ENCODE measurements at places on chromosomes 13 and 19.

GRCh38 chr19:38952395-38953165 is 21.8 kb downstream of the MRPS12 start:
- no peak for DNase-seq

DNA sequence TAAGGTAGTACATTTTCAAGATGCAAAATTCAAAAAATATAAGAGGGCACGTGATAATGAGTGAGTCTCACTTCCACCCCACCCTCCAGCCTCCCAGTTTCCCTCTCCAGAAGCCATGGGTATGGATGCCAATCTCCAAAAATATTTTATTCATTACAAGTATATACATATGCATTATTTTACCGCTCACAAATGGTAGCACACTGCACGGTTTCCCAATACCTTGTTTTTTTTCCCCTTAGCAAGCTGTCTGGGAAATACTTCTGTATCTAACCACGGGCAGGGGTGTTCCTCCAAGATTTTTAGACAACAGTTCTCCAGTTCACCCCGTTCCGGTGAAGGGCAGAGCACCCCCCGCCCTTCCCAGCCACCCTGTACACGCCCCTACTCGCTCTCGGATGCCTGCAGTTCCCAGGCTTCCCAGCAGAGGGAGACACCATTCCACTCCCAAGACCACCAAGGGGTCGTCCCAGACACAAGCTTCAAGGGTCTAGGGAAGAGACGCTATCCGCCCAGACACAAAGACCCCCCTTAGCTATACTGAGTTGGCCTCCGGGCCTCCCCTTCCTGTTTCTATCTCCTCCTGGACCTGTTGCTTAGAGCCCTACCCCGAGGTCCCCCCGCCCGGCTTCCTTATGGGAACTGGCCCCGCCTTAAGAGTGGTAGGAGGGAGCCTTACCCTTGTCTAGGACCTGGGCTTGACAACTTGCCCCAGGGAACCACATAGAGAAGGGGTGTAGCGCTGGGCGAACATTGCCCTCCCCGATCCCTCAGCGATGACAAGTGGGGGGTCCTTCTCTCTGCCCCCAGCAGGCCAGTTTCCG is 1.1 kb upstream of the FXYD3 start:
- no peak for DNase-seq

DNA sequence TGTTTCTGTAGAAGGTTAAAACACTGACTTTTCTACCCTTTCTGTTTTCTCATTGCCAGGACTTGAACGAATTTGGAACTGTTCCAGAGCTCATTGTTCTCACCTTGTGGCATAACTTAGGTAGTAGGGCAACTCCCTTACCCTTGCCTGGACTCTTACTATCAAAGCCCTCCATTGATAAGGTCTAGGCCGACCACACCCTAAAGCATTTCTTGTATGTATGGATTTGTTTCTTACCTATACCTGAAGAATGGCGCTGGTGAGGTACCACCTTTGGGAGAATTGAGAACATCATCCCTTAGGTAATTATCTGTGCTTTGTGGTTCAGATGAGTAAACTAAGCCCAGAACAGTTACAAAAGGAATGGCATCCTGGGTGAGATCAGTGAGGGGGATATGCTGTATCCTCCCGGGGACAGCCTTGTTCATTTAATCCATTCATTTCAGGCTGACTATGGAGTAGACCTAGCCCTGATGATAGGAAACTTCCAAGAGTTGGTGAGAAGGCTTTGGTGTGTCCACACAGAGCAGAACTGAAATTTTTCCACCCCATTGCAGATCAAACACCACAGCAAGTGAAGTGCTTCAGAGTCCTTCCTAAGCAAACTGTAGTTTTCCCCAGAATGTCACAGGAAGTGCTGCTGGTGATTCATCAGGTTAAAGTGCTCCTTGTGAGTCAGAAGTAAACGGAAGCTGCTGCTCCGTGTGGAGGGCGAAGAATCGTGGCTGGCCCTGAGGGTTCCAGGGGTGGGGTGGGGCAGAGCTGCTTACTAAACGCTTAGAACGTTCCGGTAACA is 113.0 kb downstream of the TEX26 start:
- no peak for DNase-seq

GRCh38 chr19:46206682-46207081 is 22.9 kb upstream of the IGFL1 start:
- DNase-seq, result no peak

DNA sequence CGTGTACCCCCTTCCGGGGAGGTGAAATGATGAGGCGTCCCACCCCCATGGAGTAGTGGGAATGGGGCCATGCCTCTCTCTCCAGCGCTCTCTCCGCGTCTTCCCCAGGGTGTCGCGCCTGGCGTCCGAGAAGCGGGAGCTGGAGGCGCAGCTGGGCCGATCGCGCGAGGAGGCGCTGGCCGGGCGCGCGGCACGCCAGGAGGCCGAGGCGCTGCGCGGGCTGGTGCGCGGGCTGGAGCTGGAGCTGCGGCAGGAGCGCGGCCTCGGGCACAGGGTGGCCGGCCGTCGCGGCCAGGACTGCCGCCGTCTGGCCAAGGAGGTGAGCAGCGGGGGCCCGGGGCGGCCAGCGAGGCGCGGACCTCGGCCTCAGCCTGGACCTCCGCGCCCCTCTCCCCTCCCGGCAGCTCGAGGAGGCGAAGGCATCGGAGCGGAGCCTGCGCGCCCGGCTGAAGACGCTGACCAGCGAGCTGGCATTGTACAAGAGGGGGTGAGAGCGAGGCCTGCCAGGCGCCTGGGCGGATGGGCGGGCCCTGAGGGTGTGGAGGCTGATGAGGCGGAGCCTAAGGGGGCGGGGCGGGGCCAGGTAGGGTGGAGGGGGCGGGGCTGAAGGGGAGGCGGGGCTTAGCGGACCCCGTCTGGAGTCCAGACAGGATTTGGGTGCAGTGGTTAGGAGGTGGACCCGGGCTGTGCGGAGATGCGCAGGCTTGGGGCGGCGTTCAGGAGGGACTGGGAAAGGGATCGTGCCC is 7.7 kb downstream of the PGLYRP1 start:
- peak; percentile 48 for DNase-seq

DNA sequence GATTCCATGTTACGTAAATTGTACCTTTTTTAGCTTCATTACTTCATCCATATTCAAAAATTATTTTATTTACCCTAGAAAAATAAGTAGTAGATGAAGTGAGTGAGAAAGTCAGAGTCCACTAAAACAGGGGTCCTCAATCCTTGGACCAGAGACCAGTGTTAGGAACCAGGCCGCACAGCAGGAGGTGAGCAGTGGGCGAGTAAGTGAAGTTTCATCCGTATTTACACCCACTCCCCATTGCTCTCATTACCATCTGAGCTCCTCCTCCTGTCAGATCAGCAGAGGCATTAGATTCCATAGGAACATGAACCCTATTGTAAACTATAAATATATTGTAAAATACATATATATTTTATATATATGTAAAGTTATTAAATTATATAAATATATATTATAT is 119.0 kb downstream of the PAN3 start:
- no peak for DNase-seq

- DNase-seq, result peak; percentile 75
These were observed 4.1 kb upstream of the CNOT3 start for GRCh38 chr19:54133312-54133956.

GRCh38 chr19:31952693-31953092 is 392.7 kb upstream of the ZNF507 start:
- DNase-seq, result no peak

GRCh38 chr13:61770681-61771080 is 355.0 kb upstream of the PCDH20 start:
- no peak for DNase-seq

GRCh38 chr19:41415154-41415571 is 12.0 kb downstream of the B3GNT8 start:
- peak; percentile 85 for DNase-seq
